Activated naive CD4-positive, alpha-beta T cell (primary cell): ENCODE measurements at places on chromosomes 2 and 18.

GRCh38 chr18:28132084-28132483 lies 44.8 kb downstream of the CDH2 start:
- no peak for DNase-seq

DNA sequence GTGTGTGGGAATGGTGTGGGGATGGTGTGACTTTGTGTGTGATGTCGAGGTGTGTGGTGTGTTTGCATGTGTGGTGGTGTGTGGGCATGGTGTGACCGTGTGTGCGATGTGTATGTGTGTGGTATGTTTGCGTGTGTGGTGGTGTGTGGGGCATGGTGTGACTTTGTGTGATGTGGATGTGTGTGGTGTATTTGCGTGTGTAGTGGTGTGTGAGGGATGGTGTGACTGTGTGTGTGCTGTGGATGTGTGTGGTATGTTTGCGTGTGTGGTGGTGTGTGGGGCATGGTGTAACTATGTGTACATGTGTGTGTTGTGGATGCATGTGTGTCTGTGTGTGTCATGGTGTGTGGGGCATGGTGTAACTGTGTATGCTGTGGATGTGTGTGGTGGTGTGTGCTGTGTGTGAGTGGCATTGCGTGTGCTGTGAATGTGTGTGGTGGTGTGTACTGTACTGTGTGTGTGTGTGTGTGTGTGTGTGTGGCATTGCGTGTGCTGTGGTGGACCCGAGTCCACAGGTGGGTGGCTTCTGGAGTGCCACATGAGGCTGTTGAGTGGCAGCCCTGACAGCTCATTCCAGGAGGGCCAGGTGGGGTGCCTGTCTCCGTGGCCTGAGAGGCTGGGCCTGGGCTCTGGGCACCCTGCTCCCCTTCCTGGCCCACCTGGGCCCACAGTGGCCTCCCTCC lies 14.7 kb downstream of the ODC1 start:
- DNase-seq, result no peak

DNA sequence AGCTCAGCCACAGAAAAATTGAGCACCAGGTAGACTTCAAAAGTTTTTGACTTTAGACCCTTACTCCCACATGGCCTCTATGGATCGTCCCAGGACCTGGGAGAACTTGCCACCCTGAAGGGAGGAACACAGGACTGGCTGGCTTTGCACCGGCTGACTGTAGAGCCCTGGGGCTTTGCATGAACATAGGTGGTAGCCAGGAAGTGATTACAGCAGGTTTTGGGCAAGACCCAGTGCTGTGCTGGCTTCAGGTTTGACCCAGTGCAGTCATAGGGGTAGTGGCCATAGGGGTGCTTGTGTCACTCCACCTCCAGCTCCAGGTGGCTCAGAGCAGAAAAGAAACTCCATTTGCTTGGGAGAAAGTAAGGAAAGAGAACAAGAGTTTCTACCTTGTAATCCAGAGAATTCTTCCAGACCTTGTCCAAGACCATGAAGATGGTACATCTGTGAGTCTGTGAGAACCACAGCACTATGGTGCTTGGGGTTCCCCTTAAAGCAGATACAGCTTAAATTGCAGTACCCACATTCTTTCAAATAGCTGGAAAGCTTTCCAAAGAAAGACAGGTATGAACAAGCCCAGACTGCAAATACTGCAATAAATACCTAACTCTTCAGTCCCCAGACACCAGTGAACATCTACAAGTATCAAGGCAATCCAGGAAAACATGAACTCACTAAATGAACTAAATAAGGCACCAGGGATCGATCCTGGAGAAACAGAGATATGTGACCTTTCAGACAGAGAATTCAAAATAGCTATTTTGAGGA lies 13.0 kb upstream of the SESTD1 start:
- DNase-seq, result no peak

- DNase-seq, result peak; percentile 97
These were observed at the start of gene SMPD4 for GRCh38 chr2:130181325-130181879. TSS of gene SMPD4 (minus strand) at chr2:130181602. CDS start at chr2:130176592, 5,010 bp downstream.

DNA sequence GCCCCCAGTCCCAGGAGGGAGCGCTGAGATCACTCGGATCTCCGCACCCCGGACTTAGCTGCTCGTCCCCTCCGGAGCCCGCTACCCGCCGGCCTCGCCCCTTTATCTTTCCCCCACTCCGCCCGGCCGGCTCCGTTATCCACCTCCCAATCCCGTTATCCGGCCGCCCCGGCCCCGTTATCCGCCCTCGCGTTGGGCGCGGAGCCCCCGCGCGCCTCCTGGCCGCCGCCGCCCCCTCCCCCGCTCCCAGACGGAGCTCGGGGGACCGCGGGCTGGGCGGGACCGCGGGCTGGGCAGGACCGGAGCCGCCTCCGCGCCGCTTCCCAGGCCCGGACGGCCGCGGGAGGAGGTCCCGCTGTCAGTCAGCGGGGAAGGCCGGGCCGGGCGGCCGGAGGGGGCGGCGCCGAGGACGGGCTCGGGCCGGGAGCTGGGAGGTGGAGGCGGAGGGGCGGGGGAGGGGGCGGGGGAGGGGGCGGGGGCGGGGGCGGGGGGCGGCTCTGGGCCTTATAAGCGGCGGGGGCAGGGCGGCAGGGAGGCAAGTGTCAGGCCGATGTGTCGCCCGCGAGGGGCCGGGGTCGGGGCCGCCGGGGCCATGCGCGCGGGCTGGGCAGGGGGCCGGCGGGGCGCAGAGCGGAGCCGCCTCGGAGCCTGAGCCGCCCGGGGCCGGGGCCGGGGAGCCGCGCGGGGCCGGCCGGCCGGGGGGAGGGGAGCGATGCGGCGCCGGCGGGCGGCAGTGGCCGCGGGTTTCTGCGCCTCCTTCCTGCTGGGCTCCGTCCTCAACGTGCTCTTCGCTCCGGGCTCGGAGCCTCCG lies at the start of gene PKDCC:
TSS of gene PKDCC (plus strand) at position 534 of the 811 bp plus-strand sequence. CDS start at position 713, 179 bp downstream.
- DNase-seq, result no peak

- no peak for DNase-seq
These were observed 120.1 kb downstream of the PLCL1 start for GRCh38 chr2:197924483-197924882.

DNA sequence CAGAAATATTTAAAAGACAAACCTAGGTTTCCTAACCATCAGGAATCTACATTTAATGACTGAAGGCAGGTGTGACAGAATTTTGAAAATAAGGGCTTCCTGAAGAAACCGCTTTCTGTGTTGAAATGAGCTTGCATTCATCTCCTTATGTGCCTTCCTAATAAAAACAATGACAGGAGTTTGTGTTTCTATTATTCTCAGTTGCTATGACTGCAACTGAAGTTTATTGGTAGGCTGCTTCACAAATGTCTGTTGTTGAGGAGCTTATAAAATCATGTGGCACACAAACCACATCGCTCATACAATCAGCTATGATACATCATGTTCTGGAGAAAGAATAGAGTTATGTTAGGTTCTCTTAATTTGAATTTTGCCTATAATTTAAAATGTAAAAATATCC lies 362.7 kb upstream of the SLC8A1 start:
- DNase-seq, result no peak

DNA sequence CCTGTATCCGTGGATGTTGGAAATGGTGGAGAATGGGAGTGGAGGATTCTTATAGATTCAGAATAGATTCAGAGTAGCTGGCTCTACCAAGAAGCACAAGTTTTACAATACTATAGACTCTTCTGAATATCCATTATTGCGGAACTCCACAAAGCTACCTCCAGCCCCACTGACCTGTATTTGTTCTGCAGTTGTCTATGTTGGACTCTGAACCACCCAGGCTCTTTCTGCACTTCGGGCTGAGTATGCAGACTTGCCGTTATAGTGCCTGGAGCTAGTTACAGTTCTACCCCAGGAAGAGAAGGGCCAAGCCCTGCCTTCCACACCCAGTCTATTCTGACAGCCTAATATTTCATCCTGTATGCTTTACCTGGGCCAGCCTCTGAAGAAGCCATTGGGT lies 4.4 kb upstream of the RGPD4 start:
- DNase-seq, result no peak

GRCh38 chr2:168495524-168495923 lies 39.5 kb downstream of the CERS6 start:
- no peak for DNase-seq

DNA sequence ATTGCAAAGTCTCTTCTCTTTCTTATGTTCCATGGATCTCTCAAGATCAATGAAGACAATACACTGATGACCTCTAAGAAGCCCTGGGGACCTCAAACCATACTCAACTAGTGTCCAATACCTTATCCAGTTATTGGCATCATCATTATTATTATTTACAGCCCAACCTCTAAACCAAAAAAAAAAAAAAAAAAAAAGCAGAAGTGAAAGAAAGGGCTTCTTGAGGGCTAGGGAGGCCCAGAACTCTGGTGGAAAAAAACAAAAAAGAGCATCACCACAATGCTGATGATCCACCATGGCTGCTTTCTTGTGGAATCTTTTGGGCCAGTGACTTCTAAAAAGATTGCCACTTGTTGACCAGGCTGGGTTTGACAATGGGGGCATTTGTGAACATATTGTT lies 324.9 kb downstream of the LPIN1 start:
- DNase-seq, result no peak

- no peak for DNase-seq
These were observed 188.2 kb downstream of the ALK start for GRCh38 chr2:29733213-29733612.

DNA sequence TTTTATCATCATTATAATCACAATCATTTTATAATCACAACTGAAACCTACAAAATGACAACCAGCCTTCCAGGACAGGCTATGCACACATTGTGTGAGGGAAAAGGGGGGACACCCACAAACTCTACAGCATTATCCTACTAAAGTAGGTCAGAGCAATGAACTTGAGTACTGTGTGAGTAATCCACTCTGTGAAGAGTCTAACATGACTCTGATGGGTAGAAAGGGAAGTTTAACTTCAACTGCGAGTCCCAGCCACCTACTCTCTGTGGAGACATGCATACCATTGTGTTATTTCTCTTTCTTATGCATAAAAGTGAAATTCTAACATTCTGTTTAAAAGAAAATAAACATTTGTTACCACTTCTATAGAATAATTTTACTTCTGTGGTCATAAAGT lies 177.9 kb downstream of the ZNF516 start:
- DNase-seq, result no peak

- no peak for DNase-seq
These were observed 67.8 kb downstream of the MERTK start for GRCh38 chr2:111966241-111966640.

GRCh38 chr18:58396144-58396543 lies 232.7 kb downstream of the ALPK2 start:
- DNase-seq, result no peak

- no peak for DNase-seq
These were observed 131.0 kb upstream of the ZEB2 start for GRCh38 chr2:144650907-144651306.

DNA sequence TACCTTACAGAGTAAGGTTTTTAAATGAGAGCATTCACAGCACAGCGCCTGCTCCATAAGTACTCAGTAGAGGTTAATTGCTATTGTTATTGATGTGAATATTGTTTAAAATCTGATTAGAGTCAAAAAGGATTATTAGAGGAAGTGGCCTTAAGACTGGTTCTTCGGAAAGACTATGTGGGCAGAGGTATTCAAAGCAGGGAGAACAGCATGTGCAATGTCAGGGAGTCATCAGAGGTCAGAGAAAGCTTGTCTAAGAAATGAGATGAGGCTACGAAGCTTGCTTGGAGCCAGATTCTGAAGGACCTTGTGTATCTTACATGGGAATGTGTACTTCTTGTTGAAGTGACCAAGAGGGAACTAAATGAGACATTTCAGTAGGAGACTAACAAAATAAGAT lies 49.8 kb downstream of the PMS1 start:
- no peak for DNase-seq

GRCh38 chr18:41973983-41974382 lies 18.9 kb downstream of the PIK3C3 start:
- no peak for DNase-seq

- no peak for DNase-seq
These were observed 13.7 kb downstream of the RND3 start for GRCh38 chr2:150473767-150474166.

DNA sequence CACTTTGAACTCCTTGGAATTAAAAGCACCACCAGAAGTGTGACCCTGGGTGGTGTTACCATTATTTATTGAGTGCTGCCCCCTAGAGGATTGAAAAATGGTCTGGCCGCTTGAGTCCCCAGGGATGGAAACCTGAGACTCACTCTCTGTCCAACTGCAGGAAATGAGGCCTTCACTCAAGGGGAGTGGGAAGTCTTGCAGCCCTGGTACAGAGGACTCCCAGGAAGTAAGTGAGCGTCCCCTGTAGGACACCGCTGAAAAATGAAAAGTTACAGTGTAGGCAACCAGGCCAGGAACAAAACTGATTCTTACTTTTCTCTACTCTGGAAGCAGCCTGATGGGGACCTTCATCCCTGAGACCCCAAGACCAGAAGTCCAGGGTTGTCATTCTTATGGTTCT lies 2.2 kb upstream of the NRP2 start:
- DNase-seq, result peak; percentile 8

DNA sequence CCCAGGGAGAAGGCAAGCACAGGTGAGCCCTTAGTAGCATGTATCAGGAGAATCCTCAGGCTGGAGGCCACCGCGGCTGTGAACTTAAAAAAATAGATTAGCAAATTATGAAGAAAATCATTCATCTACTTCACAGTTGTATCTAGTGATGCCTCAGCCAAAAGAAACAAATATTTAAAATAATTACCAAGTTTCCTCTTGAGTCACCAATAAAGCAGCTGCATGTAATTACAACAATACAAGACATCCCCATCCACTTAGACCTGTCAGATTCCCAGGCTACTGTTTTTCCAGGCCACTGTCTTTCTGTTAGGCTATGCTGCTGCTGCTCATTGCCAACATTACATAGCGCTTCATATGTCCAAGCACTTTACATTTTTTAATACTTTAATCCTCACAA lies 54.6 kb upstream of the PHLPP1 start:
- no peak for DNase-seq

GRCh38 chr2:210172219-210172575 lies 988 bp upstream of the KANSL1L start:
- DNase-seq, result no peak

GRCh38 chr2:228986961-228987360 lies 284.1 kb downstream of the PID1 start:
- DNase-seq, result no peak

GRCh38 chr2:241558532-241559322 lies at the start of gene BOK:
TSS of gene BOK (plus strand) at chr2:241558745. CDS start at chr2:241559484, 739 bp downstream.
- no peak for DNase-seq

DNA sequence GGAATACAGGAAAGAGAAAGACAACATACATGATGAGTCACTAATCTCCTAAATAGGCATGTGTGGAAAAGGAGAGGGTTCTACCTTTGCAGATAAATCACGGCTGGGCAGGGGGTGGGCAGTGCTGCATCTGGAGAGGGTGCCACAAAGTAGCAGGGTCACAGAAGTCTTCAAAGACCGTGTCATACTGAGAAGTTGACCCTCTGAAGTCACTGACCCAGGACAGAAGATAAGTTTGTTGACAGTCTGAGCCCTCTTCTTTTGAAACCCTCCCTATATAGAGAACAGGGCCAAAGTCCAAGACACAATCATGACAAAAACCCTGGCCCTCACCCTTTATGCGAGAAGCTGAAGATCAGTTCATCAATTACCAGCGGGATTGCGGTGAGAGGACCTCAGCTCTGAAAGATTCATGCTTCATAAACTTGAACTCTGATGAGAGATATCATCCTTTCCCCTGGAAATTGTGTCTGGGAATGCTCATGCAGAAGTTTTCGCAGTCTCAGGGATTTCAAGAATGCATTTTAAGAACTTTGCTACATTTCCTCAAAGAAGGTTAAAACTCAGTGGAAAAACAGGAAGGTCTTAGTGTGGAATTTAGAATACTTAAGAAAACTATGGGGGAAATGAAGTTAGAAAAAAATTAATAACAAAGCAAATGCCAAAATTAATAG lies 129.5 kb downstream of the FAM124B start:
- no peak for DNase-seq
